ENCODE measurements at places on chromosomes 1 and 21. TPM values are rescaled to one million over a fixed set of nuclear protein-coding genes. Genes with fewer than 3 reads are reported as not detected.

GRCh38 chr1:240495601-240496000 lies 116.4 kb downstream of the GREM2 start:
- DNase-seq = no peak

DNA sequence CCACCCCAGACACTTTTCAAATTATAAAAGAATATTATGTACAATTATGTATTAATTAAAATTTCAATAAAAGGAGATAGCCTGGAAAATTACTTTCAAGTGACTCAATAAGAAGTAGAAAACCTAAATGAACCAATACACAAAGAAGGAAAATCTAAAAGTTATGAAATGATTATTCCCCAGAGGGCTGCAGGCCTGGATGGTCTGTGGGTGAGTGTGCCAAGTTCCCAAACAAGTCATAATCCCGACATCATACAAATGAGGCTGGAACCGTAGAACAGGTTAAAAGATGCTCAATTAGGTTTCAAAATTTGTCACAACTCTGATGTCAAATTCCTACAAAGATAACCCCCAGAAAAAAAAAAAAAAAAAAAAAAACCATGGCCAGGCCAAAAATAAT lies 12.7 kb downstream of the SPATC1L start:
- no peak for DNase-seq

The CDK11A gene
- total RNA-seq = 51.5 TPM

DNA sequence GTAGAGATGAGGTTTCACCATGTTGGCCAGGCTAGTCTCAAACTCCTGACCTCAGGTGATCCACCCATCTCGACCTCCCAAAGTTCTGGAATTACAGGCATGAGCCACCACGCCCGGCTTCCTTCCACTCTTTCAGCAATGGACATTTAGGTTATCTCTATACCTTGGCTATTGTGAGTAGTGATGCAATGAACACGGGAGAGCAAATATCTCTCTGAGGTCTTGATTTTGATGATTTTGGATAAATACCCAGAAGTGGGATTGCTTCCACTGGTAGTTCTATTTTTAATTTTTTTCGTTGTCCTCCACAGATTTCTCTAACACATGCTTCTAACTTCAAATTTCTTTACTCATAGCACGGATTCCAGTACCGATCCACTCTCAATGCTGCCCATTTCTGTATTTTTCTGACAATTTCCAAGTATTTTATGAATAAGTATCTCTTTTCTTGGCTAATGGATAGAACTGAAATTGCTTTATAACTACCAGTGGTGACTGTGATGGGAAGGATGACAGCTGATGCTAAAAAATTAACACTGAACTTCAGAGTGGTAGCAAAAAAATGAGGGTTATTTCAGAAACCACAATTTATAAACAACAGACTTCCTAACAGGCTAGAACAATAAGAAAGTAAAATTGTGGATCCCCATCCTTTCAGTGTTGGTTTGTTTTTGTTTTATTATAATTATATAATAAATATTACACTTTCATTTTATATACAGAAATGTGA lies 327.5 kb upstream of the RUNX1 start:
- DNase-seq = no peak

- DNase-seq = no peak
These were observed 79.7 kb upstream of the MAP10 start for GRCh38 chr1:232725305-232726047.

- no peak for DNase-seq
These were observed 62.6 kb downstream of the CDC14A start for GRCh38 chr1:100414693-100415497.

- DNase-seq = no peak
These were observed 40.5 kb upstream of the SLC19A2 start for GRCh38 chr1:169526120-169526832.

DNA sequence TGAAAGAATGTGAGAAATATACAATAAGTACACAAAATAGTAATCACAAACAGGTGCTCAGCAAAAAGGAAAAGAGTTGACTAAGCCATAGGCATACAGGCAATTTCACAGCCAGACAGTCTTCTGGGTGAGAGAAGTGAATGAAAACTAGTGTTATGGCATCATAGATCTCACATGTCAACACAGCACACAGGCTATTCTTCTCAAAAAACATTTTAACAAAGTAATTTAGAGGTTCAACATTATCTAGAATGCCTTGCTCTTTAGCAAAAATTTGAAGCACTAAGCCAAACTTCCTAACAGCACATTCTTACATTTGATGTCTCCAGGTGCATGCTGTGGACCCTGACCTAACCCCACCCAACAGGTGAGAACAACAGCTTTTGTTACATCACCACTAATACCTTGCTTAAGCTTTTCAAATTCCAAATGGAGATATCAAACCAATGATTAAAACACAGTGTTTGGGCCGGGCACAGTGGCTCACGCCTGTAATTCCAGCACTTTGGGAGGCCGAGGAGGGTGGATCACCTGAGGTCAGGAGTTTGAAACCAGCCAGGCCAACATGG lies 30.5 kb downstream of the OTUD7B start:
- DNase-seq = no peak

DNA sequence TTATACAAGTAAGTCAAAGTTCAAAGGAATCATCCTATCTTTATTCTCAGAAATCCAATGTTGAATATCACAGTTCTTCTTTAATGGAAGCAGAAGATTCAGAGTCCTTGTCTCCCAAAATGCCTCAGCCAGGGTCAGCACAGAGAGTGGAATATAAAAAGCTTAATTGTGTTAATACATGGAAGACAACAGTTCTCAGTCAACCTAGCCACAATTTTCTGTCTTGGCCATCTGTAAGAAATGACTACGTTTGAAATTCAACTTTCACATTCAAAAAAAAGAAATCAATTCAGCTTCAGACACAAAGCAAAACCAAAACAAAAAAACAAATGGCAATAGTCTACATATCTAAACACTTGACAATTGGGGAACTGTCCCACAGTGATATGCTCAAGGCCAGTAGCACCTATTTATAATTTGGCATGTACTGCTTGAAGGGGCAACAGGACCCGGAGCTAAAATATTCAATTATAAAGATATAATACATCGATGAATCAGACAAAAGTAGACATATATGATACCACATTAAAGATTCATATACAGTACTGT lies 27.3 kb upstream of the GLIS1 start:
- no peak for DNase-seq

The CA6 gene
- total RNA-seq = not detected

DNA sequence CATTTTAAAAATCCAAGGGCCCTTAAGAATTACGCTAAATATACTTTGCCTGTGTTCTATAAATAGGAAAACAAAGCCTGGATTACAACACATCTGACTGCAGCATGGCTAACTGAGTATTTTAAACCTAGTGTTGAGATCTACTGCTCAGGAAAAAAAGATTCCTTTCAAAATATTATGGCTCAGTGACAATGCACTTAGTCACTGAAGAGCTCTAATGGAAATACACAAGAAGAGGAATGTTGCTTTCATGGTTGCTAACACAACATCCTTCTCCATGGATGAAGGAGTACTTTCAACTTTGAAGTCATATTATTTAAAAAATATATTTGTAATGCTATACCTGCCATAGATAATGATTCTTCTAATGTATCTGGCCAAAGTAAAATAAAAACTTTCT lies 248.3 kb upstream of the NEGR1 start:
- no peak for DNase-seq

DNA sequence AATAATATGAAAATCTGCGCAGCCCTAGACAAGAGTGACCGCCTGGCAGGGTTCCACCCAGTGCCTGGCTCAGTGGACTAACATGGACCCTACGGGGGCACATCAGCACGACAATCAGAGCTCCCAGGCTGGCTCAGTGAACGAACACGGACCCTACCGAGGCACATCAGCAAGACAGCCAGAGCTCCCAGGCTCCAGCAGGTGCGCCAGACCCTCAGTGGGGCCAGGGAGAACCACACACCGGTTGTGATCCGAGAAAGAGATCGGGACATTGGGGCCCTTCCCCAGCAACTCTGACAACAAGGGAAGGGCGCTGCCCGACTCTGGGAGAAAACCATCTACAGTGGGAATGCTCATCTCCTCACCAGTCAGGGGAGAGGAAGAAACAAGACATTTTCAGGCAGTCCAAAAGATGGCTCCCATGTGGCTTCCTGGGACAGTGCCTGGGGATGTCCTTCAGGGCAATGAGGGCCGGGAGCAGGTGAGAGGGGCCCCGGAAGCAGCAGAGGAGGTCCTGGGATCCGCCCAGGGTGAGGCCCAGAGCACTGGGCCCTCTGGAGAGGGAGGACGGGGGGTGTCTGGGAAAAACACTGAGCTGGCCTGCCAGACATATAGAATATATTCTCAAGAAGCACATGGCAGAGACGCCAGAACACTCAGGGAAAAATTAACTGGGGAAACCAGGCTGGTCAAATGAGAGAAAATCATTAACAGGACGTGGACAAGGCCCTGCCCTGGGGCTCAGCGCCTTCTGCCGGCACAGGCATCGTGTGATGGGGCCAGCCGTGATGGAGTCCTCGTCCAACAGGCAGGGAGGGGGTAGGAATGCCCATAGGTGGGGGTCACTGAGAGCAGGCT lies 4.8 kb downstream of the ARHGEF16 start:
- no peak for DNase-seq

DNA sequence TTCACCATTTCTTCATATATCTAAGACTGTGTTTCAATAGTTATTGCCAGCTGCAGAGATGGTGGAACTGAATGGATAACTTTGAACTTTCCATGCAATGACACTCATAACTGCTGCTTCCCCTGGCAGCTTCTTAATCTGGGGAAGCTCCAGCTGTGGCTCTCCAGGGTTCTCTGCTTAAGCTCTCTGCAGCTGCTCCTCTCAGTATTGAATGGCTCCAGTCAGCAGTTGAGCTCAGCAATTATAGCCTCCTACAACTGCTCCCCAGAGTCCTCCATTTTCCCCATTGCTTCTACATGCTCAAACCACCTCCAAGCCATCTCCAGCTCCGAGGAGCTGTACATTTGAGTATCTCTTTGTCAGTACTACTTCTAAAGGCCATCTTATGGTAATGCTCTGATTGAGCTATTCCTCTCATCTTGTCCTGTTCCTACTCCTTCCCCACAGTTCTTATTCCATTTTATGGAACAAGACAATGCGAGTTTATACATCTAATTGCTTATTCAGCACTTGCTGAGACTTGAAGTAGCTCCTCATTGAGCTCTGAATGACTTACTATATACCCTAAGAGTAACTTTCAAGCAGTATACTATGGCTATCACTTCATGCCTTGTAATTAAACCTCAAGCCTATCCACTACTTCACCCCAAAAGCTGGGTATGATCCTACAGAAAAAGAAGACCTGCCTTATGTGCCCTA lies 362.4 kb downstream of the NEGR1 start:
- DNase-seq = no peak

- DNase-seq = no peak
These were observed 68.2 kb upstream of the COL24A1 start for GRCh38 chr1:86224651-86225310.
